Activated T-helper 17 cell treated with anti-CD3 and anti-CD28 coated beads, Interleukin-2, amount 50 U/mL, for 72 hours (primary cell): ENCODE measurements at places on chromosomes 1 and 21. TPM values are rescaled to one million over a fixed set of nuclear protein-coding genes. Genes with fewer than 3 reads are reported as not detected.

GRCh38 chr1:66313429-66313828 lies 220.5 kb upstream of the SGIP1 start:
- no peak for ATAC-seq

DNA sequence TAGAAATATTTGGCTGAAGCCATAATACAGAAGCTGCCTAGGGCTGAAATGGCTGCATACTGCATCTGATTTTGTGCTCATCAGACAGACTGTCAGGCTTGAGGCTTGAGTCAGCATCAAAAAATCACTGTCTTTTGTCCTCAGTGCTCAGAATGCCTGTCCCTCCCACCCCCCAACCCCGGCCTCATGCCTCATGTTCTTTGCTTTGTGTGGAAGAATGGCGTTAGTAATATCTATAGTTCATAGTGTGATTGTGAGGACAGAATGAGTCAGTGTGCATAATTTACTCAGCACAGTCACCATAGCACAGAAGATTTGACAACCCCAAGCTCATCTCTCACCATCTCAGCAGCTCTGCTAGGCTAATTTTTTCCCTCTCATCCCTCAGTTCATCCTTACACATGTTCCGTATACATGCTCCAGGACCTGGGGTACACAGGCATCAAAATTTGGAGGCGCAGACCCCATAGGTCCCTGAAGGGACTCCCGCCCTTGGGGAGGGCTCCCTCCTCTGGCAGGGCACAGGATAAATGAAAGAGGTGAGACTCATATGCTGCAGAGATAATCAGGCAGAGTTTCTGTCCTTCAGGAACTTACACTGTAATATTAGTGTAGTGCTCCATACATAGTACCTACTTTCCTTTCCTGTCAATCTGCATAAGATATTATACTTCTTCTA lies 159.1 kb upstream of the C8B start:
- peak; percentile 94 for ATAC-seq

- ATAC-seq = no peak
Measured at GRCh38 chr1:150182247-150182646, 32.5 kb downstream of the PLEKHO1 start.

DNA sequence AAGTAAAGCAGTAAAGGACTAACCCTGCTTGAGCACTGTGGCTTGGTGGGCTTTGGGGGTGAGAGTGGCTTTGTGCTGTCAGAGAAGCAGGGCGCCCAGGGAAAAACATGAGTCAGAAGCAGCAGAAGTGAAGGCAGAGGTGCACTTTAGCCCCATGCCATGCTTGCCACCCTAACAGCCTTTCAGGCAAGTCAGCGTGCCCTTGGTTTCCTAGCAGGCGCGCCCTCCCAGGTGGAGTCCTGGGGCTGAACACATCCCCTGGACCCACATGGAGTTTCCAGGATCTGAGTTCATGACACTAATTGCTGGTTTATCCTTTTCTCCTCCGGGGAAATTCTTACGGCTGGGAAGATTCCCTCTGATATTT lies 106.6 kb downstream of the TLR5 start:
- no peak for ATAC-seq

IFI16 gene
- total RNA-seq = 217 TPM

IRF6 gene
- 0.35 TPM for total RNA-seq

- peak; percentile 88 for ATAC-seq
Measured at GRCh38 chr1:89953131-89953626, 41.7 kb upstream of the ZNF326 start.

F5 gene
- total RNA-seq = 144 TPM

DNA sequence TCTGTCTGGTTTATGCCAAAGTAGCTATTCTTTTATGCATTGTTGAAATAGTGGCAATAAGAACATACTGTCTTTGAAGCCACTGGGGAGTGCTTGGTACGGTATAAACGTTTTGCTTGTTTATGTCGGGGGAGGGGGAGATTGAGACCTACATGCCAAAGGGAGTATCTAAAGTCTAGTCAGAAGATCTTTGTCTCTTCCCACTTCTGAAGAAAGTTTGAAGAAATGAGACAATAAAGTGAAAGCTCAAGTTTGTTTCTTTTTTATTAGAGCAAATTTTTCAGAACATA lies 6.8 kb downstream of the AKIRIN1 start:
- ATAC-seq = no peak

IFI44 gene
- total RNA-seq = 25.8 TPM

DNA sequence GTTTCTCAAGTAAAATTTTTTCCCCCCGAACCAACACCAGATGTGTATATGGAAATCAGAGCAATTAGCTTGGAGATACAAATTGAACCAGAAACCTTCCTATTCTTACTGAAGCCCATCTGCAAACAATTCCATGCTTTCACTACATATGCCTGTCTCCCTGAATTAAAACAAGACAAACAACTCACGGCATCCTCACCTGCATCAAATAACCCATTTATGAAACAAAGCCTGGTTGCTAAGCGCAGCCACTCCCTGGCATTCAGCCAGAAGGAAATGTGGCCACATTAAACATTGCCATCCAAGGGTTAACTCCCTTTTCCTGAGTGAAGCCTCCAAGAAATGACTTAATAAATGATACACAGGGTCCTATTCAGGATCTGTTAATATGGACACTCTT lies 55.3 kb downstream of the APP start:
- no peak for ATAC-seq

GRCh38 chr1:229842302-229843255 lies 216.5 kb downstream of the URB2 start:
- no peak for ATAC-seq

TTC39A gene
- not detected for total RNA-seq

DNA sequence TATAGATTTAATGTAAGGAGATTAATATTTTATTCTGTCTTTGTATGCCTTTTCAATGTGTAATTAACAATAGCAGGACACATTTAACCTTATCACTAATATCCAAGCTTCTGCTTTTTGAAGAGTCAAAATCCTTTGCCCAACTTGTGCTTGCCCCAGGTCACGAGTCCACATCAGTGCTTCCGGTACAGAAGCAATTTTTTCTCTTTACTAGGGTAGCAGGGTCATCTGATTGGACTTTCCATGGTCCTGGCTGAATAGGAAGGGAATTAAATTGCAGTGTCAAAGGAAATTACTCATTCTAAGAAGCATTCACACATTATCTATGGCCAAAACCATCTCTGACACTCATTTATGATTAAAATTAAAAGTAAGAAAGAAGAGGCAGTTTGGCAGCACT lies 460.5 kb upstream of the ADGRL2 start:
- no peak for ATAC-seq

GRCh38 chr21:15400905-15401304 lies 328.9 kb upstream of the USP25 start:
- ATAC-seq = no peak

OSCP1 gene
- 1.5 TPM for total RNA-seq

DNA sequence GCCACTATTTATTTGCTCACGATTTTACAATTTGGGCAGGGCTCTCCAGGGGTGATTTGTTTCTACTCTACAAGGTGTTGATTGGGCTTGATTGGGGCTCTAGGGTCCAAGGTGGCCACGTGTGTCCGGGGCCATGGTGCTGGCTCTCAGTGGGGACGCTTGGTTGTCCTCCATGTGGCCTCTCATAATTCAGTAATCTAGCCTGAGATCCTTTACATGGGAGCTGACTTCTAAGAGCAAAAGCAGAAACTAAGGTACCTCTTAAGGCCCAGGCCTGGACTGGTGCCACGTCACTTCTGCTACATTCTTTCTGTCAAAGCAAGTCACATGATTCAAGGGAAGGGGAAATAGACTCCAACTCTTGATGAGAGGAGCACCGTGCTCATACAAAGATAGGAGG lies 8.1 kb upstream of the PSRC1 start:
- ATAC-seq = no peak

RNU1-4 gene
- total RNA-seq = 2,371 TPM

GRCh38 chr1:175773571-175773970 lies 30.2 kb upstream of the TNR start:
- no peak for ATAC-seq

GPR52 gene
- 3.3 TPM for total RNA-seq

- no peak for ATAC-seq
Measured at GRCh38 chr1:41764656-41765055, 154.1 kb downstream of the HIVEP3 start.

CLCA2 gene
- total RNA-seq = not detected

GRCh38 chr1:983798-984475 lies 2.0 kb upstream of the PERM1 start:
- peak; percentile 78 for ATAC-seq
